SJSA1 (cell line): ENCODE measurements at places on chromosomes 3 and 15. TPM values are rescaled to one million over a fixed set of nuclear protein-coding genes. Genes with fewer than 3 reads are reported as not detected.

Gene PAK6
- 0.05 and 0.09 TPM in 2 replicates for total RNA-seq

DNA sequence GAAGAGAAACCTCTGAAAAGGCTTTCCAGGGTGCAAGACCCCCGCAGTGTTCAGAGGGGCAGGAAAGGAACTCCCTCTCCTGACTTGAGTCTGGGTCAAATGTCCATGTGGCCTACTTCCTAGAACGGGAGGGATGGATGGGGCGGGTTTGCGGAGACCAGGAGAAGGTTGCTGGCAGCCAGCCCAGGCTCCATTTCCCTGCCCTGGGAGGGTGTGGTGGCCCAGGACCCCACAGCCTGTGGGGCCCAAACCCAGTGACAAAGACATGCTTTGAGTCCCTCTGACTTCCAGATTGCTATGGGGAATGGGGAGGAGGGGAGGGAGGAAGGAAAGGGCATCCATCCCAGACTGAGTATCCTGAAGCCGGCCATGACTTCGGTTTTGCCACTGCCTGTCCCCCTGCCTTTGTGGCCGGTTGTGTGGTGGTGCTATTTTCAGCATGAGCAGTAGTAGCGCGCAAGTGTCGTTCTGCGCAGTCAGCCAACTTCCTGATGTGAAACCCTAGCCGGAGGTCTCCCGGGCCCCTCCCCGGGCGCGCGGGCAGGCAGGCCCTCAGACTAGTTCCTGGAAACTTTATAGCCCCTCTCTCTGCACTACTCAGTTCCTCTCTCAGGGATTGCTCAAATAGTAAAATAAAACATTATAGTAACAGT lies 24.4 kb downstream of the MAGEF1 start:
- H3K4me3 ChIP-seq = no peak overlapping the region
- no peak for DNase-seq
- H3K4me1 ChIP-seq = peaks cover 43% of the 10 kb centered on the region

DNA sequence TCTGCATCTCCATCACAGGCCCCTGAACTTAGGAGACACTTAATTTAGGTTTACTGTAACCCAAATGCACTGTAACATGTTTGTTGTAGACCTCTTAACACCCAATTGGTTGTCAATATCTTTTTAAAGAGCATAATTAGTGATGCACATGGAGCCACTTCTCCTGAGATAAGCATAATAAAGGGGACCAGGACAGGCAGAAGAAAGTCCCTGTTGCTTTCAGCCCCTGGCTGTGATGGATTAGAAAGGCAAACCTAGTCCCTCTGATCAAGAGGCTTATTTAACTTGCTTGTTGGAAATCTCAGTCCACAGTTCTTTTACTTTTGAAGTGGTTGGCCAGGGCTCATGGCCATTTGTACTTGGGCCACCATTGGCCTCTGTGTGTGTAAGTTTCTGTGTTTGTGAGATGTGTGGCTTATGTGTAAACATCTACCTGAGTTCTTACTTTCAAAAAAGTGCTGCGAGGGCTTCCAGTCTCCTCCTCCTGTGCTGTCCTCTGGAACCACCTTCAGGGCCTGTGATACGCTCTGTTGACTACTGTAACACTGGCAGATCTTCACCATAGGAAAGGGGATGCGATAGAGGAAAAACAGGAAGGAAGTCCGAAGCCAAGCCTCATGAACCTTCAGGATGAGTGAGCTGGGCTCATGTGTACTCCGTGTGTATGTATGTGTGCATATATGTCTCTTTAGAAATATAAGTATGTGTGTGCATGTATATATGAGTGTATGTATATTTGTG lies 136.2 kb downstream of the EPHB1 start:
- no peak overlapping the region for H3K4me3 ChIP-seq
- DNase-seq = no peak
- H3K27me3 ChIP-seq = no peaks in the 10 kb centered on the region
- no peak overlapping the region for H3K27ac ChIP-seq

- no peaks in the 10 kb centered on the region for H3K27me3 ChIP-seq
- no peak overlapping the region for H3K4me3 ChIP-seq
- no peaks in the 10 kb centered on the region for H3K36me3 ChIP-seq
- H3K27ac ChIP-seq = no peak overlapping the region
- DNase-seq = peak; percentile 32
Measured at GRCh38 chr15:38002883-38003477, 68.5 kb downstream of the TMCO5A start.

DNA sequence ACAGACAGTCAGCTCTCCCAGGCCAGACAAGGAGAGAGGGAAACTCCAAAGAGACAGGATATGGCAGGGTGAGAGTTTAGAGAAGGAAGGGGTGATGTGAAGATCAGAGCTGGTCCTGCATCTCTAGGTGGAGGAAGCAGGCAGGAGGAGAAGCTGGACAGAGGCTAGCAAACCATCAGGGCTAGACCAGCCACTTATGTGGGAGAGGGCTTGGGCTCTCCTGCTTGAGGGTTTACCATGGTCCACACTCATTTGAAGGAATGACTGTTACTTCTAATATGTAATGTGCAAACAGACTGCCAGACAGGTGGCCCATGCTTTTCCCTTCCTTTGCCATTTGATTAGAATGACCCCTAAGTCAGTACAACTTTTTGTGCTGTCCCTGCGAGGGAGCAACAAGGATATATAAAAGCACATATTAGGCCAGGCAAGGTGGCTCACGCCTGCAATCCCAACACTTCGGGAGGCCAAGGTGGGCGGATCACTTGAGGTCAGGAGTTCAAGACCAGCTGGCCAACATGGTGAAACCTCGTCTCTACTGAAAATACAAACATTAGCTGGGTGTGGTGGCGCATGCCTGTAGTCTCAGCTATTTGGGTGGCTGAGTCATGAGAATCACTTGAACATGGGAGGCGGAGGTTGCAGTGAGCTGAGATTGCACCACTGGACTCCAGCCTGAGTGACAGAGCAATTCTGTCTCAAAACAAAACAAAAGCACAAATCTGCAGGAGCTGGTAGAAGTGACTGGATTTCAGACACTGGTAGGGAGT lies 41.0 kb upstream of the MANF start:
- DNase-seq = peak; percentile 76
- peak overlapping the region; percentile 55 for H3K27ac ChIP-seq
- H3K36me3 ChIP-seq = no peaks in the 10 kb centered on the region
- H3K27me3 ChIP-seq = no peaks in the 10 kb centered on the region
- H3K4me1 ChIP-seq = peaks cover 44% of the 10 kb centered on the region

Gene HIGD2B
- total RNA-seq = not detected in 2 replicates

GRCh38 chr3:186180891-186181481 lies 72.1 kb upstream of the ETV5 start:
- H3K4me1 ChIP-seq = no peaks in the 10 kb centered on the region
- H3K27me3 ChIP-seq = 0 out of 2 replicates have a peak, but pooled peaks cover 2% of the 10 kb centered on the region
- no peak overlapping the region for H3K27ac ChIP-seq
- H3K4me3 ChIP-seq = no peak overlapping the region
- DNase-seq = peak; percentile 3

Gene GRAMD2A
- 0.16 TPM in 1 of 2 replicates, not detected in the other for total RNA-seq

GRCh38 chr15:92043283-92043682 lies 189.8 kb downstream of the SLCO3A1 start:
- no peaks in the 10 kb centered on the region for H3K27me3 ChIP-seq
- no peak overlapping the region for H3K27ac ChIP-seq
- no peaks in the 10 kb centered on the region for H3K4me1 ChIP-seq
- no peaks in the 10 kb centered on the region for H3K36me3 ChIP-seq
- no peak overlapping the region for H3K4me3 ChIP-seq

DNA sequence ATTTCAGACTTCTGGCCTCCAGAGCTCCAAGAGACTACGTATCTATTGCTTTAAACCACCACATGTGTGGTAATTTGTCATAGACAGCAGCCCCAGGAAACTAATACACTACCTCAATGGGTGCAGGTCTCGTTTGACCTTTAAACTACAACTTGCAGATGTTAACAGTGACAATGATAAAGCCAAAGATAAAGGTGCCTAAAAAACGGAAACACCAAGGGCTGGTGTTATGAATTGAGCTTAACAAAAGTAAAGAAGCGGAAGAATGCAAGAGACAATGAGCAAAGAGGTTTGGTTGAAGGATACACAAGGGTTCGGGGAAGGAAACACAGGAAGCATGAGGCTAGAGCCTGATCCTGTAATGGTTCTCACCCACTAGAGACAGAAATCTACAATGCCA lies 50.8 kb downstream of the RFTN1 start:
- no peaks in the 10 kb centered on the region for H3K27me3 ChIP-seq
- peaks cover 6% of the 10 kb centered on the region; the same call in 1 of the 2 replicates for H3K36me3 ChIP-seq
- DNase-seq = no peak
- no peak overlapping the region for H3K27ac ChIP-seq

GRCh38 chr3:45938864-45939263 lies 4.4 kb upstream of the CXCR6 start:
- no peaks in the 10 kb centered on the region for H3K27me3 ChIP-seq
- H3K36me3 ChIP-seq = no peaks in the 10 kb centered on the region
- H3K27ac ChIP-seq = no peak overlapping the region
- H3K4me3 ChIP-seq = no peak overlapping the region
- H3K4me1 ChIP-seq = peaks cover 9% of the 10 kb centered on the region

DNA sequence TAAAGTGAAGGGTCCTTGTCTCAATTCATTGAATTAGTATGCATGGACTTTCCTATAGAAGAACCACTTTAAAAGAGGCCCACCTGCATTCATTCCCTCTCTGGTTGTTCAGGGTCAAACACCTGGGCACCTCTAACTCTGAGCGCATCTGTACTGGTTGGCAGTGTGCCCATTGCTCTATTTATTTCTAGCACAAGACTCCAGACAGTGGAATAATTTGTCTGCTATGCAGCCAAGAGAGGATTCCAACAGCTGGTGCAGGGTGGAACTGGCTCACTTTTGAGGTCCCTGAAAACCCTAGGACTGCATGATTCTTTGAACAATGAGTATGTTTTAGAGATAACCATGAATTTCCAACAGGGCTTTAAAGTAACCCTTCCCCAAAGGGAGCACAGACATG lies 57.9 kb downstream of the CCDC33 start:
- no peak overlapping the region for H3K27ac ChIP-seq
- no peak for DNase-seq
- no peaks in the 10 kb centered on the region for H3K36me3 ChIP-seq
- peaks cover 19% of the 10 kb centered on the region for H3K27me3 ChIP-seq

- H3K4me3 ChIP-seq = no peak overlapping the region
- no peak for DNase-seq
- no peaks in the 10 kb centered on the region for H3K36me3 ChIP-seq
- H3K27ac ChIP-seq = no peak overlapping the region
Measured at GRCh38 chr15:84112025-84112424, 123.5 kb upstream of the GOLGA6L4 start.

Gene MASP1
- 2.1 and 2.3 TPM in 2 replicates for total RNA-seq

GRCh38 chr3:47243419-47244147 lies 39.0 kb downstream of the KIF9 start:
- no peak overlapping the region for H3K4me3 ChIP-seq
- H3K36me3 ChIP-seq = no peaks in the 10 kb centered on the region
- H3K27me3 ChIP-seq = no peaks in the 10 kb centered on the region
- no peaks in the 10 kb centered on the region for H3K4me1 ChIP-seq
- DNase-seq = no peak

Gene OXTR
- total RNA-seq = 4.4 and 5.3 TPM in 2 replicates

GRCh38 chr3:23623844-23624243 lies 181.9 kb upstream of the UBE2E1 start:
- no peak overlapping the region for H3K27ac ChIP-seq
- no peak overlapping the region for H3K4me3 ChIP-seq
- DNase-seq = no peak
- H3K36me3 ChIP-seq = no peaks in the 10 kb centered on the region
- no peaks in the 10 kb centered on the region for H3K27me3 ChIP-seq

GRCh38 chr3:102036017-102036416 lies 186.7 kb downstream of the NFKBIZ start:
- H3K36me3 ChIP-seq = no peaks in the 10 kb centered on the region
- DNase-seq = no peak
- no peak overlapping the region for H3K27ac ChIP-seq
- H3K4me1 ChIP-seq = peaks cover 4% of the 10 kb centered on the region; the same call in 1 of the 2 replicates

DNA sequence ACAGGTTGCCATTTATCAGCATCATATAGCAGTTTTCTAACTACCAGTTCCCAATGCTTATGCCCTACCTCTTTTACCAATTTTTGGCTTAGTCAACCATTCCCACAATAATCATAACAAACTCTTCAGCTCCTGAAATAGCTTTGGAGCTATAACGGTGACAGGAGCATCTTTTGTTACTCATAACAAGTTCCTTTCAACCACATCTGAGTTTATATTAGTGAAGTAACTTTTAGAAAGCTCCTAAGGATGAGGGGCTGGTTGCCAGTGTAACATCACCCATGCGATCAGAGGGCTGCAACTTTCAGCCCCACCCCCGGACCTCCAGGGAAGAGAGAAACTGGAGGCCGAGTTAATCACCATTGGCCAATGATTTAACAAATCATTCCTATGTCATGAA lies 495.3 kb upstream of the RASGRP1 start:
- H3K4me1 ChIP-seq = no peaks in the 10 kb centered on the region
- DNase-seq = no peak
- no peaks in the 10 kb centered on the region for H3K27me3 ChIP-seq
- H3K27ac ChIP-seq = no peak overlapping the region
- H3K36me3 ChIP-seq = no peaks in the 10 kb centered on the region
- H3K4me3 ChIP-seq = no peak overlapping the region

DNA sequence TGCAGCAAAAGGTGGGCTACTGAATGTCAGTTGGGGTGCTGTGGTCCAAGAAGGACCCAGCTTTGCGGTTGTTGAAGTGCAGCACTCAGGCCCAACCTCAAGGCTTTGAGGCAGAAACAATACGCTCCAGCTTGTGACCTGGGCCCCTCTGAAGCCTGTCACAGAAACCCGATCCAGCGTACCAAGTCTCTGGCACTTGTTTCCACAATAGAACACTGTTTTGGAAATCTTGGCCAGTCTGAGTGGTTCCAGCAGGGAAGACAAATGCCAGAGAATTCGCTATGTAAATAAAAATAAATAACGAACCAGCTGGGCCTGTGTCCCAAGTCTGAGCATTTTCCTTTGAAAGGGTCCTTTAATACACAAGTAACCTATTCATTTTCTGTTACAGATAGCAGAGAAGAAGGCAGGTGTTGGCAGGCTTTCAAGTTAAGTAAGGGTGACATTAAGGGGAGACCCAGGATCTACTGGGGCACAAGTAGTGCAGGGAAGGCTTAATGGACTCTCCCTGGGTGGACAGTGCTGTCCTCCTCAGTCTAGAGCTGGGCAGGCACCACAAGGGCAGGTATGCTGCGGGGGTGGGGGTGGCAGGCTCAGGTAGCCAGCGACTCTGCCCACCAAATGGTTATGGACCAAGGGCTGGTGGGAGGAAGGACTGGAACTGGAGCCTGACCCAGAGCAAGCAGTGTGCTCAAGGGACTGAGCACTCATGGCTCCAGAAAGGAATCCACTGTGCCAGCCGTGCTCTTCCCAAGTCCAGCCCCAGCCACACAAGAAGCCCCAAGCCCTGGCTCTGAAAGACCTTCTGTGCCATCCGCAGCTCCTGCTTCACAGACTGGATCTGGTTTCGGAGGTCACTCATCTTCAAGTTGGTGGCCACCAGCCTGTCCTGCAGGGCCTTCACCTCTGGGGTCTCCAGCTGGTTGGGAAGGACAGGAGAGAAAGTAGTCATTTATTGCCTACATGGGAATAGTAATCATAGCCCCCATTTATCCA lies 26.3 kb downstream of the CCDC13 start:
- no peaks in the 10 kb centered on the region for H3K36me3 ChIP-seq
- H3K4me1 ChIP-seq = peaks cover 10% of the 10 kb centered on the region
- no peak overlapping the region for H3K4me3 ChIP-seq
- H3K27ac ChIP-seq = no peak overlapping the region
